Activated gamma-delta T cell (primary cell): ENCODE measurements at places on chromosomes 12 and 14.

GRCh38 chr12:90233168-90234100 lies 524.8 kb upstream of the ATP2B1 start:
- DNase-seq: no peak

DNA sequence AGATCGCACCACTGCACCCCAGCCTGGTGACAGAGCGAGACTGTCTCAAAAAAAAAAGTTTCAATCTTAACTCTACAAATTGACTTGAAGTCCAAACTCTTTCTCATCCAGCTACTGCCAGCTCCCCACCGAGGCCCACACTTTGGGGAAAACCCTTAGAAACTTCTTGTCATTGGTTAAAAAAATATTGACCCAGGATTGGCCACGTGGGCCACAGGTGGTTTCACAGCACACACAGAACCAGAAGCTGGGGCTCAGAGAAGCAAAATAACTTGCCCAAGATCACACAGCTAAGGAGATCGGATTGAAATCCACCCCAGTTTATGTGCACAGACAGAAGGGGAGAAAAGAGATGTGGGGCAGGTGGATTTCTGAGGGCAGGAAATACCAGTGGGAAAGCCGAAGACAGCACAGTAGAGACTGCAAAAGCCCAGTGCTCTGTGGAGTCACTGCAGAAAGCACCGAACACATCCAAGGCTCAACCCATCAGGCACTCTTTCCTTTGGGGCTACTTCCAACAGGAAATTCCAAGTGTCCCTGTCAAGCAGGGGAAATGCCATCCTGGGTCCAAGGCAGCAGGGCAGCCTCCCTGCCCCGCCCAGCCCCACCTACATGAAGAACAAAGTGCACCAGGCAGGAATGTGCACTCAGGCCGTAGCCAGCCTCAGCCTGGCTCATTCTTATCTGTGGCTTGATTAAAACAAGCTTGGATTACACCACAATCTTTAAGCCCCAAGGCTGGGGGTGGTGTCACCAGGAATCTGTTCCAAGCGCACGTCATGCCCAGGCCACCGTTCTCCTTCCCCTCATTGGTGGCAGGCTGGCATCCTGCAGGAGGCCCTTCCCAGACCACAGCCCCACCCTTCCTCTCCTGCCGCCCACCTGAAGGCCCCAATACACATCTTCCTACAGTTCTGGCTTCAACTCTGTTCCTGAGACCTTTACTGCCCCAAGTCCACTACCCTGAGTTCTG lies 72.5 kb downstream of the ITPK1 start:
- DNase-seq: no peak

DNA sequence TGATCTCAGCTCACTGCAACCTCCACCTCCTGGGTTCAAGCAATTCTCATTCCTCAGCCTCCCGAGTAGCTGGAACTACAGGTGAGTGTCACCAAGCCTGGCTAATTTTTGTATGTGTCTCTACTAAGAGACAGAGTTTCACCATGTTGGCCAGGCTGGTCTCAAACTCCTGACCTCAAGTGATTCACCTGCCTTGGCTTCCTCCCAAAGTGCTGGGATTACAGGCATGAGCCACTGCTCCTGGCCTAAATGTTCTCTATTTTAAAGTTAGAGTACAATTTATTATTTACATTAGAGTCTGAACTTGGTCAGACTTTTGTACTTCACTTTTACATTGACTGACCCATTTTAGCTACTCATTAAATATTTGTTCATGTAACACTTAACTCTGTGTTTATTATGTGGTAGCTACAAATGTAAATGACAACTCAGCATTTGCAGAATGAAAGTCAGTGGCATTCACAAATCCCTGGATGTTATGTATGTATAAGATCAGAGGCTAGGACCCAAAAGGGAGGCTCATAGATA lies 409.6 kb downstream of the APAF1 start:
- DNase-seq: no peak

GRCh38 chr12:47021298-47021697 lies 58.1 kb upstream of the PCED1B start:
- no peak for DNase-seq

- DNase-seq: no peak
These were observed 1085.4 kb downstream of the SLC6A15 start for GRCh38 chr12:83827193-83827592.

DNA sequence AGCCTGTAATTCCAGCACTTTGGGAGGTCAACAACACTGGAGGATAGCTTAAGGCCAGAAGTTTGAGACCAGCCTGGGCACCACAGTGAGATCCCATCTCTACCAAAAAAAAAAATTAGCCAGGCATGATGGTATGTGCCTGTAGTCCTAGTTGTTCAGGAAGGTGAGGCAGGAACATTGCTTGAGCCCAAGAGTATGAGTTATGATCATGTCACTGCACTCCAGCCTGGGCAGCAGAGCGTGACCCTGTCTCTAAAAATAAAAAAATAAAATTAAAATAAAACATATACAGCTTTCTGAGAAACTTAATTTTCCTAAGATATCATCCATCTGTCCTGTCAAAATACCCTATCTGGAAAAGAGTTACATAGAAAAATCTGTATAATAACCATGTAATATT lies 38.9 kb downstream of the EML5 start:
- DNase-seq: no peak

GRCh38 chr14:33381717-33382116 lies 443.0 kb downstream of the NPAS3 start:
- DNase-seq: no peak

GRCh38 chr12:31558521-31558920 lies 32.4 kb downstream of the DENND5B start:
- no peak for DNase-seq
